ENCODE measurements at places on chromosomes 11 and 22.

DNA sequence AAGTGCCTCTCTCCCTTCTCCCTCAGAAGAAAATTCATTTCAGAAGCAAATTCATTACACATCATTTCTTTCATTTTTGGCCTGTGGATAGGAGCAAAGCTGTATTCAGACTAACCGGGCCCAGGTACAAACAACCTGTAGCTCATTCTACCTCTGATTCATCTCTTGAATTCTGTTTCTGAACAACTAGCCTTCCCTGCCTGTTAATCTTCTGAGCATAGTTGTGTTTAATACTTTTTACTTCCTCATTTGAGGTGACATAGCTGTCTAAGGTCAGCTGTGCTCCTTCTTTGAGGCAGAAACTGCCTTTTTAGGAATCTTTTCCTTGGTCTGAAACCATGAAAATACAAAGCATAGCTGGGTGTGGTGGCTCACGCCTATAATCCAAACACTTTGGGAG, 12.6 kb upstream of the IL18BP start:
- no peak for DNase-seq

GRCh38 chr11:118531597-118532084, 649 bp downstream of the TMEM25 start:
- DNase-seq = peak; percentile 6

GRCh38 chr11:72753341-72754148, 1.3 kb upstream of the ARAP1 start:
- DNase-seq = no peak

GRCh38 chr22:44422746-44423380, 75.2 kb downstream of the RTL6 start:
- no peak for DNase-seq

DNA sequence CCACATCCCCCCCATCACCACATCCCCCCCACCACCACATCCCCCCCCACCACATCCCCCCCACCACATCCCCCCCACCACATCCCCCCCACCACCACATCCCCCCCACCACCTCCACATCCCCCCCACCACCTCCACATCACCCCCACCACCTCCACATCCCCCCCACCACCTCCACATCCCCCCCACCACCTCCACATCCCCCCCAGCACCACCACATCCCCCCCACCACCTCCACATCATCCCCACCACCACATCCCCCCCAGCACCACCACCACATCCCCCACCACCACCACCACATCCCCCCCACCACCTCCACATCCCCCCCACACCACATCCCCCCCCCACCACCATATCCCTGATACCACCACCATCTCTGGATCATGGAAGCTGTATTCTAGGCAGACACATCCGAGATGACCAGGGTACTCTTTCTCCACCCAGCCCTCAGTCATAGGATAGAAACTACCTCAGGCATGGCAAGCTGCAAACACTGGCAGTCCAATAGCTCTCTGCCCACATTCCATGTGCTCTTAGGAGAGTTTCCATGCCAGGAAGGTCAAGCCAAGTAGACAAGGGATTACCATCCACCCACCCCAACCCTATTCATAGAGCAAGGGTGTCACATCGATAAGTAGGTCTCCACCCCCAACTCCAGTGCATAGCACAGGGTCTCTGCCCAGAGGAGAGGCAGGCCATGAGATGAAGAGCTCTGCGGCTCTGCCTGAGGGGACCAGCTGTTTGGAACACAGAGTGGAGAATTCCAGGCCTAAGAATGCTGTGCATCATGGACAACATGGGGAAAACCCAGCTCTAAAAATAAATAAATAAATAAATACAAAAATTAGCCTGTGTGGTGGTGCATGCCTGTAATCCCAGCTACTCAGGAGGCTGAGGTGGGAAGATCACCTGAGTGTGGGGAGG, 33.0 kb upstream of the TEAD1 start:
- DNase-seq = no peak
